Hematopoietic multipotent progenitor cell treated with erythropoietin and hydrocortisone succinate and interleukin-3 and kit ligand, for 8 days (in vitro differentiated cells): ENCODE measurements at places on chromosomes 13 and 19.

DNA sequence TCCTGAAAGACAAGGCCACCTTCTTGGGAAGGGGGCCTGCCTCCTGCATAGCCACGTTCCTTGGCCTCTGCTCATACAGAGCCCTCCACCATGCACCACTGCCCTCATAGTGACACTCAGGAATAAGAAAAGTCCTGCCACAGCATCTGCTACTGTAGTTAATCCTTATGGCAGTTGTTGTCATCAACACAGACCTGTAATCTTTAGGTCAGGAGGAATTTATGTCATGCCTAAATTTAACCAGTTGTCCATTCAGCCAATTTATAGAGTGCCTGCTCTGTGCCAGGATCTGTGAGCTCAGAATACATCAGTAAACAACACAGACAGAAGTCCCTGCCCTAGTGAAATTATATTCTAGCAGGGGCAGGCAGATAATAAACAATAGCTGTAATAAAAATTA lies 44.4 kb downstream of the FAM124A start:
- no peak for DNase-seq

- DNase-seq = no peak
Measured at GRCh38 chr13:50649211-50649610, 194.3 kb downstream of the DLEU7 start.

DNA sequence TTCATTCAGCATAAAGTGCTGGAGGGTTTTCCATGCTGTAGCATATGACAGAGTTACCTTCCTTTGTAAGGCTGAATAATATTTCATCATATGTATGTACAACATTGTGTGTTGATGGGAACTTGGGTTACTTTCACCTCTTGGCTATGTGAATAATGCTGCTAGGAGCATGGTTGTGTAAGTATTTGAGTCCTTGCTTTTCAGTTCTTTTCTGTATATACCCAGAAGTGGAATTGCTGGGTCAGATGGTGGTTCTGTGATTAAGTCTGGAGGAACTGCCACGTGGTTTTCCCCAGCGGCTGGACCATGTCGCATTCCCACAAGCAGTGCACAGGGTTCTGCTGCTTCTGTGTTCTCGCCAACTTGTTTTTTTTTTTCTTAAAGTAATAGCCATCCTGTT lies 101.2 kb upstream of the TEX29 start:
- no peak for DNase-seq

- peak; percentile 24 for DNase-seq
Measured at GRCh38 chr13:30421093-30422053, 920 bp upstream of the UBE2L5 start.

- DNase-seq = no peak
Measured at GRCh38 chr19:18896421-18896841, 473 bp upstream of the CERS1 start.

GRCh38 chr19:41863209-41863931 lies 3.3 kb downstream of the RPS19 start:
- DNase-seq = no peak

DNA sequence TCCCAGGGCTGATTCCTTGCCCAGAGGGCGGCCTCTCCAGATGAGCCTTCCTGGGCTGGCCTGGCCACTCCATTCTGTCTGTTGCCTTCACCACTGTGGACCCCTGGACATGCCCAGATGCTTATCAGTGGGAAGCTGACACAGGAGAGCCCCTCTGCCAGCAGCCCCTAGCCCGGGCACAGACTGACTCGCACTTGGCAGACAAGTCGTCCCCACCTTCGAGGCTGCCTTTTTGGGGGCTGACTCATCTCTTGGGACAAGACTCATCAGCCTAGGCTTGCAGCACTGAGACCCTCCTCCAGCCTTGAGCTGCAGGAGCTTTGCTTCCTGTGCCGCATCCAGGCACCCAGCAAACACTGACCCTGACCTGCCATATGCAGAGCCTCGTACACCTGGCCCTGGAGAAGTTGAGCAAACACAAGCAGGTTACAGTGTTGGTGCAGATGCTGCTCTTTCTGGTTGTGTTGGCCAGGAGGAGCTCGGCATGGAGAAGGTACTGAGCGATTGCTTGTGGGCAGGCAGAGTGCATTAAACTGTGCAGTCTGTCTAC lies 8.1 kb downstream of the CHST8 start:
- DNase-seq = no peak

GRCh38 chr19:5076440-5077208 lies 107.7 kb downstream of the KDM4B start:
- no peak for DNase-seq

- DNase-seq = no peak
Measured at GRCh38 chr19:29096896-29097295, 116.1 kb downstream of the UQCRFS1 start.

DNA sequence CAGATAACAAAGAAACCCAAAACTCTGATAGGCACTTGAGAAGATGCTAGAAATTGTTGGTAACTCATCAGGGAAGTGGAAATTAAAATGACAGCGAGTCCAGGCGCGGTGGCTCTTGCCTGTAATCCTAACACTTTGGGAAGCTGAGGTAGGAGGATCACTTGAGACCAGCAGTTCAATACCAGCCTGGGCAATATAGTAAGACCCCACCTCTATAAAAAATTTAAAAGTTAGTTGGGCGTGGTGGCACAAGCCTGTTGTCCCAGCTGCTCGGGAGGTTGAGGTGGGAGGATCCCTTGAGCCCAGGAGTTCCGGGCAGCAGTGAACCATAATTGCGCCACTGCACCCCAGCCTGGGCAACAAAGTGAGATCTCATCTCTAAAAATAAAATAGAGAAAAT lies 2.6 kb upstream of the RYR1 start:
- DNase-seq = no peak

GRCh38 chr13:48950501-48950875 lies 25.2 kb upstream of the FNDC3A start:
- DNase-seq = no peak

DNA sequence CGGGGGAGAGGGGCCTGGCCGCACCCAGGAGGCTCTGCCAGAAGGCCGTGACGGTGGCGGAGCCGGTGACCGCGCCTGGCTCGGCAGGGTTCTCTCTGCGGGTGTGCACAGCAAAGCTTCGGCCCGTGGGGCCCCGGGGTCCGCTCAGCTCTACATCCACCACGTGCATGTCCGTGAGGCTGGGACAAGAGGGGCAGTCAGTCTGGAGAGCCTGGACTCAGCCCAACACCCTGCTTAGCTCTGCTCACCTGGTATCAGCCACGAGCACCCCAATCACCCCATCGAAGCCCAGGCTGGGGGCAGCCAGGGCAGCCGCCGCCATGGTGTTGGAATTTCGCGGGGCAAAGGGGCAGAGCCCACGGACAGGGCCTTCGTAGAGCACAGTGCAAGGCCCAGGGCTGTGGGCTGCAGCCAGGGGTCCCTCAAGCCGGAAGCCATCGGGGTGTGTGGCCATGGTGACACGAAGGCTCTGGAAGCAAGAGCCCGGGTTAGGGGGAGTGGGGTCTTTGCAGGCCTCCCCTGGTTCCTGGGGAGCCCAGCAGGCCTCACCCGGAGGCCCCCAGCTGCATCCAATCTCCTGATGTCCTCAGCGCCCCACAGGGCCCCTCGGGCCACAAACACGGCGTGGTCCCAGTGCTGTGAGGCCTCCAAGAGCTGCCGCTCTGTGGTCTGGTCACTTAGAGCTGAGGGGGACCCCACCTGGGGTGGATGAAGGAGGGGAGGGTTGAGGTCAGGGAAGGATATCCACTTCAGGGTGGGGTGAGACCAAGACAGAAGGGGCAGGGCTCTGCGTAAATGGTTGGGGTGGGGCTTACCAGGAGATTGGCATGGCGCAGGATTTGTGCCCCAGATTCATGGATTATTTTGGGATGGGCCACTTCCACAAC lies 1.4 kb downstream of the ASPDH start:
- DNase-seq = no peak

- DNase-seq = no peak
Measured at GRCh38 chr13:88840085-88840484, 1168.9 kb downstream of the SLITRK5 start.

- no peak for DNase-seq
Measured at GRCh38 chr13:29355029-29355428, 240.5 kb downstream of the SLC7A1 start.

DNA sequence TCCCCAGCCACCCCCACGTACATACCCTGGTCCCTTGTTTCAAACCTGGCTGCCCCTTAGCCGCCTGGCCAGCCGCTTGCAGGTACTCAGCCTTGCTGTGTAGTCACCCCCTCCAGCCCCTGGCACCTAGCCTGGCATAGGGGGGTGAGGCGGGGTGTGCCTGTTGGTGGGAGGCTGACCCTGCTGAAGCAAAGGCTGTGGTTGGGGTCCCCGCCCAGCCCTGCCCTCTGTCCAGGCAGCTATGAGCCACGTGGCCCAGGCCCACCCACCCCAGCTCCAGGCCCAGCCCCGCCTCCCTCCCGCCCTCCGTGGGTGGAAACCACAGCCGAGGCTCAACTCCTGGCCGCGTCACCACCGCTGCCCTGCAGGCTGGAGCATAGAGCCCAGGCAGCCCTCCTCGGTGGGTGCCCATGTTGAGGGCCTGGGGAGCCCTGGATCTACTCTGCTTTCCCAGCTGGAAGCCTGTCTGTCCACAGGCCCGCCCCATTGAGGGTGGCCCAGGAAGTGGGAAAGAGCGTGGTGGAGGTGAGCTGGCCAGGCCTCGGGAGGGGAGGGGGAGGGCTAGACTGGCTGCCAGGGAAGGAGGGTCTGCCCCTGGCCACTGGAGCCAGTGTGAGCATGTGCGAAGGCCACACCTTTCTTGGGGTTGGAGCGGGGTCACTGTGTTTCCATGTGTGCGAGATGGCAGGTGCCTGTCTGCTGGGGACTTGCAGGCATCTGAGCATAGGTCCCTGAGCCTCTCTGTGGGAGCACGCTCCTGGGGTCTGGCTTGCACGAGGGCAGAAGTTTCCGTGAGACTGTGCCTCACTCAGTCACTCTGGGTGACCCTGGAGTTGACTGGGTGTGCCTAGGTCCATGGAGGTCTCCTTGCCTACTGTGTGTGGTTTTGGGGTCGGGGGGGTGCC lies 31.0 kb downstream of the PAK4 start:
- no peak for DNase-seq

- no peak for DNase-seq
Measured at GRCh38 chr19:46447824-46448223, 19.1 kb upstream of the PNMA8C start.

DNA sequence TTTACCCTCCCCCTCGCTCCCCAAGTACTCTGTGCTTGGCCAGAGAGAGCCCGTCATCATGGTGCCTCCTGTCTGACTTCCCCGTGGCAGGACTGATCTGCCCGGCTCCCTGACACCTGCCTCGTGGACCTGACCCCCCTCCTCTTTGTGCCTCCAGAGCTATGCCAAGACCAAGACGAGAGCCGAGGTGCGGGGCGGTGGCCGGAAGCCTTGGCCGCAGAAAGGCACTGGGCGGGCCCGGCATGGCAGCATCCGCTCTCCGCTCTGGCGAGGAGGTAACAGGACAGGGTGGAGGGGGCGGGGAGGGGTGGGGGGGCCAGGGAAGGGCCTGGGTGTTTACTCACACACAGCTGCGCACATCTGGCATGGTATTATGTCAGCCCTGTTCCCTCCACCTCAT lies 4.5 kb downstream of the MRPL4 start:
- no peak for DNase-seq

DNA sequence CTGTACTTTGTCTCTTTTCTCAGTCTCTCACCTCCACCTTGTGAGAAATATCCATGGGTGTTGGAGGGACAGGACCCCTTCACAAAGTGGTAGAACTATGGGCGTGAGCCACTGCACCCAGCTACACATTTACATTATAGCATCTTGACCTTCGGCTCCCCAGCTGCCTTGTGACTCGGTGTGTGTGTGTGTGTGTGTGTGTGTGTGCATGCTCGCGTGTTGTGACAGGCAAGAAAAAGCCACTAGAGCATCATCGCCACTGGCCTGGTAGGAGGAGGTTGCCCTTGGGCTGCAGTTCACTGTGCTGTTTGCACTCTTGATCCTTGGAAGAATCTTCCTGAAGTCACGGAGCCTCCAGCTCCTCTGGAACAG lies 13.7 kb upstream of the ZNF888 start:
- no peak for DNase-seq

- no peak for DNase-seq
Measured at GRCh38 chr13:27970382-27971235, 1.5 kb upstream of the CDX2 start.

DNA sequence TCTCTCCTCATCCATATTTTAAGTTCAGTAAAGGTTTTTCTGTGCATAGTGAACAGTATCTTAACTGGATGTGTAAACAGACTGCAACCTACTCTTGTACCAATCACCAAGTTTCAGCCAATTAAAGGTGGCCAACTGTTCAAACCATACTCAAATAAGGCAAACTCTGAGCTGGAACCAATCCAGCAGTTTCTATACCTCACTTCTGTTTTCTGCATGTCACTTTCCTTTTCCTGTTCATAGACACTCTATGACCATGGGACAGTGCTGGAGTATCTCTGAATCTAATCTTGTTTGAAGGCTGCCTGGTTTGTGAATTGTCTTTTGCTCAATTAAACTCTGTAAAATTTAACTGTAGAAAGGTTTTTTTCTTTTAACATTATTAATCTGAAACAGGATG lies 470.3 kb upstream of the SLITRK6 start:
- no peak for DNase-seq

GRCh38 chr19:42129399-42130253 lies 2.6 kb downstream of the POU2F2 start:
- DNase-seq = no peak

DNA sequence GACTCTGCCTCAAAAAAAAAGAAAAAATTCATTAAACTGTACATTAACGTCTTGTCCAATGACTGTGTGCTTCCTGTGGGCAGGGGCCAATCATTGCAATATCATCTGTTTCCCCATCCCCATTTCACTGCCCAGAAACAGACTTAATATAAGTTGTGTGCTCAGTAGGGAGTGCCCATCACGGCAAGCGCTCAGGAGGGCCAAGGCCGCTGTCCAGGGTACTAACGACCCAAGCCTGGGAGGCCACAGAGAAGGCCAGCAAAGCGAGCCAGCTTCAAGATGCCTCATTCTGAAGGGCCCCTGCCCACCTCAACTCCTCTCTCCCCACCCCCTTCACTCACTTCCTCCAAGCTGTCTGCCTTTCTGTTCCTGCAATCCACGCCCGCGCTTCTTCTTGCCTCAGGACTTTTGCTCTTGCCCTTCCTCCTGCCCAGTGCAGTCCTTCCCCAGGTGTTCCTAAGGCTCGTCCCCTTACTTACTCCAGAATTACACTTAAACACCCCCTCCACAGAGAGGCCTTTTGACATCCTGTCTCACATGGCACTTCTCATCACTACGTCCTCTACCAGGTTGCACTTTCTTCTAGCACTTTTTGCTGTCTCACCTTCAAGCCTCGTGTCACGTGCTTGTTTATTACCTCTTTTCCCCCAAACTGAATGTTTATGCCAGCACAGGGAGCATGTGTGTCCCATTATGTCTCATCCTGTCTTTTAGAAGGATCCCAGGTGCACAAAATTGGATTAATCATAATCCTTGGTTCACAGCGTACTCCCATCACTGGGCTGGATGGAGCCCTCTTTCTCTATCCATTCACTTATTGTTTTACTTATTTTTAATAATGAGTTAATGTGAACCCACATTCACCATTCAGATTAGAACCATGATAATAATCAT lies 11.3 kb upstream of the POU2F2 start:
- peak; percentile 17 for DNase-seq

DNA sequence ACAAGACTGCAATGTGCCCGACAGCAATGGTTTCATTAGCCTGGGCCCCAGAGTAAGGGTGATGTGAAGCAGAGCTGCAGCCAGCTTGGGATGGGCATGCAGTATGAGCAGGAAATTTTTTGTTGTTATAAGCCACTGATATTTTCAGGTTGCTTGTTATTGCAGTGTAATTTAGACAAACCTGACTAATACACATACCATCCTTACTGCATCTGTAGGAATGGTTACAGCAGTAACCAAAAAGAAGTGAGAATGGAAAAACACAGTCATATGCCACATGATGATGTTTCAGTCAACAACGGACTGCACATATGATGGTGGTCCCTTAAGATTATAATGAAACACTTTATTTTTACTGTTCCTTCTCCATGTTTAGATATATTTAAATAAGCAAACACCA lies 8.6 kb upstream of the POMP start:
- no peak for DNase-seq
